ENCODE measurements at places on chromosomes 13 and 19. TPM values are rescaled to one million over a fixed set of nuclear protein-coding genes. Genes with fewer than 3 reads are reported as not detected.

ADGRE1 gene
- total RNA-seq: 0.41 TPM

GRCh38 chr19:47104680-47105079, 8.9 kb downstream of the ZC3H4 start:
- DNase-seq: no peak
- H3K36me3 ChIP-seq: no peaks in the 10 kb centered on the region
- H3K4me3 ChIP-seq: no peak overlapping the region
- H3K27me3 ChIP-seq: no peaks in the 10 kb centered on the region

N4BP2L1 gene
- 17.1 TPM for total RNA-seq

FNDC3A gene
- 48.2 TPM for total RNA-seq

GRCh38 chr19:8361921-8362793, 1.8 kb upstream of the ANGPTL4 start:
- H3K4me1 ChIP-seq: peaks cover 10% of the 10 kb centered on the region
- H3K36me3 ChIP-seq: no peaks in the 10 kb centered on the region
- H3K27ac ChIP-seq: peak overlapping the region; percentile 84
- peak overlapping the region; percentile 32 for H3K4me3 ChIP-seq
- H3K27me3 ChIP-seq: no peaks in the 10 kb centered on the region
- peak; percentile 94 for DNase-seq

DNA sequence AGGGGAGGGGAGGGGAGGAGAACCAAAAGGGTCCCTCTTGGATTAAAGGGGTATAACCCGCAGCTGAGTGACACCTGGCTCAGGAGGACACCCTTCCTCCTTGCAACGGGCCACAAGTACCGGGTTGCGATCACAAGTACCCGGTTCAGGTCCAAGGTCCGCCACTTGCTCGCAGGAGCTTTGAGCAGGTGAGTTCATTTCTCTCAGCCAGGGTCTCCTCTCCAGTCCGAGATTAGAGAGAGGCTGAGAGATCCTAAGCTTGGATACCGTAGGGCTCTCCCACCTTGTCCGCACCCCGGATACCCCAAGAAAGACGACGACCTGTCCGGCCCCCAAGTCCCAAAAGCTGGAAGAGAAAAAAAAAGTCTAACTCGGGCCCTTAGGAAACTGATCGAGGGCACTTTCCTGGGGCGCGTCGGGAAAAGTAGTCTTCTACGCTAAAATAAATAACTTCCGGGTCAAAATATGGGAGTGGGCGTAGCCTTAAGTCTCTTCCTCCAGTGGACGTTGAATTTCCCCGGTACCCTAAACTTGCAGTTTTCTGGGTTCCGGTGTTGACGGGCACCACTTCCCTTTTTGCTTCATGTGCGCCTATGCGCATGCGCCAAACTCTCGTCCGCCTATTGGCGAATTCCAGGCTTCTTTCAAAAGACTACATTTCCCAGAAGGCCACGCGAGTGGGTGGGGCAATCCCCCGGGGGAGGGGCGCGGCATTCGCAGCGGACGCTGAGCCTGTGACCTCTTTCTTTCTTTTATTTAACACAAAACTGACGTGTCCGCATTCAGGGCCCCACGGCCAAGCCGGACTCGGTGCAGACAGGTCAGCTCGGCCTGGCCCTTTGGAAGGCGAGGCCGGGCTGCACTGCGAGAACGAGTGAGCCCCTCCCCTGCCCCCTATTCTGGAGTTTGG, 4.4 kb downstream of the C19orf67 start:
- no peaks in the 10 kb centered on the region for H3K36me3 ChIP-seq
- peaks cover 13% of the 10 kb centered on the region for H3K4me1 ChIP-seq
- peak overlapping the region; percentile 82 for H3K4me3 ChIP-seq
- peak overlapping the region; percentile 91 for H3K27ac ChIP-seq
- no peaks in the 10 kb centered on the region for H3K27me3 ChIP-seq

DNA sequence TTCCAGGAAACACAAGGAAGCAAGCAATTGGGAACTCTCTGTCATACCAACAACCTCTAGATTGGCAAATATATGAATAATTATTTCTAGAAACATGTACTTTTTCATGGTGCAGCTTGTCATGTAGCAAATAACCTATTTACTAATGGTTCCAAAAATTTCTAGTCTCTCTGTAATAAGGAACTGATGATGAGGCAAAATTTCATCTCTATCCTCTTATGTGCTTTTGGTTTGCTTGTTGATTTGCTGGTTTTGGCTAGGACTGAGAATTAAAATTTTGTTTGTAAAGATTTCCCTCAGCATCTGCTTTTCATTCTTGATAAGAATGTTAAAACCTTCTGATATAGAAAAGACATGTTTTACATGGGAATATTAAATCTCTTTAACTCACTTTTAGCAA, 123.2 kb upstream of the UFM1 start:
- no peaks in the 10 kb centered on the region for H3K4me1 ChIP-seq
- H3K4me3 ChIP-seq: no peak overlapping the region
- no peaks in the 10 kb centered on the region for H3K36me3 ChIP-seq
- no peaks in the 10 kb centered on the region for H3K27me3 ChIP-seq
- H3K27ac ChIP-seq: no peak overlapping the region
- no peak for DNase-seq

ZNF223 gene
- 2.0 TPM for total RNA-seq

DNA sequence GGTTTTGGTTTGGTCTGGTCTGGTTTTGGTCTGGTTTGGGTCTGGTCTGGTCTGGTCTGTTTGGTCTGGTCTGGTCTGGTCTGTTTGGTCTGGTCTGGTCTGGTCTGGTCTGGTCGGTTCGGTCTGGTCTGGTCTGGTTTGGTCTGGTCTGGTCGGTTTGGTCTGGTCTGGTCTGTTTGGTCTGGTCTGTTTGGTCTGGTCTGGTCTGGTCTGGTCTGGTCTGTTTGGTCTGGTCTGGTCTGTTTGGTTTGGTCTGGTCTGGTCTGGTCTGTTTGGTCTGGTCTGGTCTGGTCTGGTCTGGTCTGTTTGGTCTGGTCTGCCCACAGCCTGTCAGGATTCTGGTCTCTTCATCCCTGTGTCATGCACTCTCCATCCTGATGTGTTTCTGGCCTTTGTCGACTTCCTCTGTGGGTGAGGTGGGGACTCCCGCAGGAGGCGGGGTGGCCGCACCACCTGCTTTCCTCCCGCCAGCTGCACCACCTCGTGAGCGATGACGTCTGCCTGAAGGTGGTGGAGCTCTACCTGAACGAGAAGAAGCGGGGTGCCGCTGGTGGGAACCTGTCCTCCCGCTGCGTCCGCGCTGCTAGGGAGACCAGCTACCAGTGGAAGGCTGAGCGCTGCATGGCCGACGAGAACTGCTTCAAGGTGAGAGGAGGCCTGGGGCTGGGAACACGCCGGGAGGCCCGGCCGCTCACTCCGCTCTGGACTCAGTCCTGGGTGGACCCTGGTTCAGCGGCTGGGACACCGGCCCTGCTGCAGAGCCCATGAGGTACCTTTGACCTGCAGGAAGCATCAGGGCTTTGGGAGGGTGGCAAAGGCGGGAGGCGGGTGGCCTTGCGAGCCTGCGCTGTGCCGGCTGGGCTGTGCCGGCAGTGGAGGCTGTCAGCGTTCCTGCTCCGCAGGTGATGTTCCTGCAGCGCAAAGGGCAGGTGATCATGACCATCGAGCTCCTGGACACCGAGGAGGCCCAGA, 12.9 kb upstream of the F2RL3 start:
- DNase-seq: no peak
- no peaks in the 10 kb centered on the region for H3K27me3 ChIP-seq
- no peak overlapping the region for H3K4me3 ChIP-seq
- no peak overlapping the region for H3K27ac ChIP-seq
- peaks cover 55% of the 10 kb centered on the region for H3K36me3 ChIP-seq

- H3K27ac ChIP-seq: no peak overlapping the region
- no peaks in the 10 kb centered on the region for H3K4me1 ChIP-seq
- no peak overlapping the region for H3K4me3 ChIP-seq
- no peaks in the 10 kb centered on the region for H3K27me3 ChIP-seq
Observed at GRCh38 chr19:15631817-15632216, 8.9 kb upstream of the CYP4F3 start.

DNA sequence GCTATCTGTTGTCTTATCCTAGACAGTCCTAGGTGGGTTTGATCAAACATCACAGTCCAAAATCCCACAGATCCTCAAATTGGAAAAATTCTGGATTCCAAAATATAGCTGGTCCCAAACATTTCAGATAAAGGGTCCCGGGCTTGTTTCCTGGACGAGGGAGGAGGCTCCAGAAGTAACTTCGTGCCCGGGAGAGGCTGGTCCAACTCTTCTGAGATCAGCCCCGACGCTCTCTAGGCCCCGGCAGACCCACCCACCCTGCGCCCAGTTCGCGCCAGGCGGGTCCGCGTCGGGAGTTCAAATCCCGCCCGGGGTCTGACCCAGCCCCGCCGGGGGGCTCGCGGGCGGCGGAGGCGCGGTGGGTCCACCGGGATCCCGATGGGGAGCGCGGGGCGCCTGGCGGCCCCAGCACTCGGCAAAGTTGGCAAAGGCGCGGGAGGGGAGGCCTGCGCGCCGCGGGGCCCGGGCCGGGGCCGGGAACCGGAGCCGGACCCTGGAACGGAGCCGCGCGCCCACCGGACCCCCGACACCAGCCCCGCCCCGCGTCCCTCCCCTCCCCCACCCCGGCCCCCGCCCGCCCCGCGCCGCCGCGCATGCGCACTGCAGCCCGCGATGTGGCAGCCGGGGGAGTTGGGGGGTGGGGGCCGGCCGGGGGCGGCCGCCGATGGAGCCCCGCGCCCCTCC, 513 bp downstream of the MIER2 start:
- H3K27ac ChIP-seq: peak overlapping the region; percentile 38
- no peaks in the 10 kb centered on the region for H3K27me3 ChIP-seq
- H3K4me3 ChIP-seq: peak overlapping the region; percentile 87
- no peak for DNase-seq

DNA sequence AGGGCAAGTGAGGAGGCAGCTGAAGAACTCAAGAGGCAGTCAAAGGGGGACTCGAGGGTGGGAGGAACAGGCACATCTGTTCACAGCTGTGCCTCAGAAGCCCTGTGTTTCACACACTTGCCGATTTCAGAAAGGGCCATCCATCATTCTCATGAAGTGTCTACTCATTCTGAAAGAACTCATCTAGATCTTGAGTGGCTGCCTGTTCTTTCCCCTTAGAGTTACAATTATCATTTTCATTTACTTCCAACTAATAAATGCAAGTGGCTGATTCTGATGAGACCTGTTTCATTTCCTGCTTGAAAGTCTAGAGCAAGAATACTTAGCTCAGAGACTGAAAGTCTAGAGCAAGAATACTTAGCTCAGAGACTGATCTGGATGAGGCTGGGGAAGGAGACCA, 1145.1 kb downstream of the UQCRFS1 start:
- no peak overlapping the region for H3K4me3 ChIP-seq
- no peaks in the 10 kb centered on the region for H3K4me1 ChIP-seq
- H3K36me3 ChIP-seq: no peaks in the 10 kb centered on the region
- H3K27me3 ChIP-seq: no peaks in the 10 kb centered on the region
- DNase-seq: no peak

DNA sequence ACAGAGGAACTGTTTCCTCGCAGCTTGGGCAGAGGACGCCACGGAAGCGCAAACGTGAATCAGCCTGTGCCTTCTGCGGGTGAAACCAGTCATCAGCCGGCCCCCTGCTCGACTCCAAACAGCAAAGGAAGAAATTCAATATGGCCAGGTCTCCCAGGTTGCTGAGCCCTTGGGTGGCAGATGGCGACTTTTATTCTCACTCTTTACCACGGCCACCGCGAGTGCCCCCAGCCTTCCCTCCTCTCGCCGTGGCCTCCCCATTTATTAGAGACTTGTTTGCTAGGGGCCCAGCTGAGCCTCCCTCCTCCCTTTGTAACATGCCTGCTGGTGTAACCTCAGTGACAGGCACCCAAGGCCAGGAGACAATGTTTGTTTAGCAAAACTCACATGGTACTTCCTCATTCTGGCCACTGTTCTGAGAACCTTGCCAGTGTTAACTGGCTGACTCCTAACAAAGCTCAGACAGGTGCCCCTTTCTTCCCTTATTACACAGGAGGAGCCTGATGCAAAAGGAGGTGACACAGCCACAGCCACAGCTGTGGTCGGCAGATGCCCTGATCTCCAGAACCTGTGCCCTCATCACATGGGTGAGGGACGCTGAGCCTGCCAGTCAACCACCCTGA, 5.8 kb downstream of the RAB20 start:
- no peak overlapping the region for H3K27ac ChIP-seq
- no peak for DNase-seq
- no peaks in the 10 kb centered on the region for H3K27me3 ChIP-seq
- no peak overlapping the region for H3K4me3 ChIP-seq
- H3K36me3 ChIP-seq: no peaks in the 10 kb centered on the region

DNA sequence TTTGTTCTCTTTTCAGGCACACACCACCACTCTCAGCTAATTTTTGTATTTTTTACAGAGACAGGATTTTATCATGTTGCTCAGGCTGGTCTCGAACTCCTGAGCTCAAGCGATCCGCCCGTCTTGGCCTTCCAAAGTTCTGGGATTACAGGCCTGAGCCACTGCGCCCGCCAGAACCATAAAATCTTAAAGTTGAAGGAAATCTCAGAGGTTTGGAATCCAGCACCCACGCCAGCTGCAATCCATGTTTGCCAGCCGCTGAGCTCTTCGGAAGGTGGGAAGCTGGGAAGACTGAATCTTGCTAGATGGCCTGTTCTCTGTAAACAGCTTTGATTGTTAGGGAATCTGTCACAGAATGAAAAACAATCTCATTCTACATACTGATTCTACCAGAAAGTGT, 38.5 kb downstream of the SPATA13 start:
- no peaks in the 10 kb centered on the region for H3K4me1 ChIP-seq
- no peaks in the 10 kb centered on the region for H3K27me3 ChIP-seq
- H3K4me3 ChIP-seq: no peak overlapping the region
- DNase-seq: no peak
- no peak overlapping the region for H3K27ac ChIP-seq
- H3K36me3 ChIP-seq: no peaks in the 10 kb centered on the region

- H3K27ac ChIP-seq: no peak overlapping the region
- H3K27me3 ChIP-seq: no peaks in the 10 kb centered on the region
- no peaks in the 10 kb centered on the region for H3K4me1 ChIP-seq
- no peak for DNase-seq
- no peak overlapping the region for H3K4me3 ChIP-seq
Observed at GRCh38 chr13:53719281-53719680, 690.7 kb downstream of the OLFM4 start.

DNA sequence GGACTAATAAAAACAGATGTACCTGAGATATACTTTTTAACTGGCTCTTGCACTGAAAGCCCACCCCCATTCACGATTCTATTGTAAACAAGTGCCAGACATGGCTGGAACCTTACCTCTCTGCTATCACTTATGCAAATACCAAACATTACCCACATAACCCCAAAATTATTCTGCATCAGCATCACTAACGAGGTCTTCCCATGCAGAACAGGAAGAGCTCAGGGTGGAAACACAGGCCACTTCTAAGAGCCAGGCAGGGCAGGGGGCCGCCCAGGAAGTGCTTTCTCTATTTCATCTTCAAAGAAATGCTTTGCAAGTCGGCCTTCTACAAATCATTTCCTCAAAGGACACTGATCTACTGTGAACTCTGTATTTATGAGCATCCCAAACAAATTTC, 7.3 kb downstream of the IRS2 start:
- H3K27me3 ChIP-seq: no peaks in the 10 kb centered on the region
- DNase-seq: no peak
- H3K27ac ChIP-seq: no peak overlapping the region

- no peaks in the 10 kb centered on the region for H3K4me1 ChIP-seq
- no peak overlapping the region for H3K27ac ChIP-seq
- H3K36me3 ChIP-seq: no peaks in the 10 kb centered on the region
Observed at GRCh38 chr13:53873558-53873957, 844.9 kb downstream of the OLFM4 start.

Data from thoracic aorta (tissue), 2 donors.